C1 segment of cervical spinal cord (tissue), 14 donors: ENCODE measurements at places on chromosomes 13 and 19.

GRCh38 chr13:39318161-39318560, 279.9 kb downstream of the NHLRC3 start:
- no peak for DNase-seq

- DNase-seq: no peak
These were observed 9.0 kb downstream of the RASA3 start for GRCh38 chr13:114123448-114123847.

DNA sequence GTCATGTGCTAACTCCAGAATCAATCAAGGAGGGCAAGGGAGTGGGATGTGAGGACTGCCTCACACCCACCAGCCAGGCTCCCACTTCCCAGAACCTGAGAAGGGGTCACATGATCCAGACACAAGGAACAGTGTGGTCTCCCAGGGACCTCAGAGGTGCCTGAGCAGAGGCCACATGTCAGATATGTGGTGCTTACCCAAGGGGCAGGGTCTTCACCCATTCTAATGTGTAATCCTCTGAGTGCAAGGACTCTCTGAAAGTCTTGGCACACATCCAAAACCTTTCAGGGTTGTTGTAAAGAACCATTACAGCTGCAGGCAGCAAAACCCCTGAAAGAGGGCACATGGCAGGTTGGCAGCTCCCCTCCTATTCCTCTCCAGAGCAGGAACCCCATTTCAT, 656.6 kb downstream of the UQCRFS1 start:
- DNase-seq: no peak

GRCh38 chr13:41919741-41920487, 41.0 kb downstream of the VWA8 start:
- no peak for DNase-seq

- no peak for DNase-seq
These were observed 33.0 kb downstream of the LYL1 start for GRCh38 chr19:13069415-13070359.

DNA sequence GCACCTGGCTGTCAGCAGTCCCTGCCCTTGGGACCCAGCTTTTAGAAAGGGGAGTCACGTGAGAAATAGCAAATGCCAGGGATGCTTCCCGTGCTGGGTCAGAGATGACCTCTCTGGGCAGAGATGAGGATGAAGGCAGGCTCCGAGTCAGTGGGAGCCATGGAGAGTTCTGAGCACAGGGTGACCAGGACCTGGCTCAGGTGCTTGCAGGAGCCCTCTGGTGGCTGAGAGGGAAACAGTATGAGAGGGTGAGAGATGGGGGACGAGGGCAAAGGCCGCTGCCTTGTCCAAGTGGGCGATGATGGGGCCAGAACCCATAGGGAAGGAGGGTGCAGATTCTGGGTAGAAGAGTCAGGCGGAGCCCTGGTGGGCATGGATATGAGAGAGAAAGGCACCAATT, 15.8 kb downstream of the TMED1 start:
- no peak for DNase-seq

DNA sequence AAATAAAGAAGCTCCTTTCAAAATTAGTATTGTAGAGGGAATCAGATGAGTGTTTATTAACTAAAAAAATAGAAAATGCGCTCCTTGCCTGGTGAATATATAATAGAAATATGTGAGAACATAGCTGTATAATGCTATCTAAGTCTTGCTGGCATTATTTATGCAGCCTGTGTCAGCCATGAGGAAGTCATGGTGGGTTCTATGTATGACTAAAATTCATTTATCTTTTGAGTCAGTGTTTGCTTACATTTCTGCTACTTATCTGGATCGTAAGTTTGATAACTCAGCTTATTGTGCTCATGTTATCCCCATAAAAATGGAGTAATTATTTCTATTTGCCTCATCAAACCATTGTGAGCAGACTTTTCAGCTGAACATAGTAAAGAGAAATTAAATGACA, 449.3 kb downstream of the OXGR1 start:
- DNase-seq: no peak

DNA sequence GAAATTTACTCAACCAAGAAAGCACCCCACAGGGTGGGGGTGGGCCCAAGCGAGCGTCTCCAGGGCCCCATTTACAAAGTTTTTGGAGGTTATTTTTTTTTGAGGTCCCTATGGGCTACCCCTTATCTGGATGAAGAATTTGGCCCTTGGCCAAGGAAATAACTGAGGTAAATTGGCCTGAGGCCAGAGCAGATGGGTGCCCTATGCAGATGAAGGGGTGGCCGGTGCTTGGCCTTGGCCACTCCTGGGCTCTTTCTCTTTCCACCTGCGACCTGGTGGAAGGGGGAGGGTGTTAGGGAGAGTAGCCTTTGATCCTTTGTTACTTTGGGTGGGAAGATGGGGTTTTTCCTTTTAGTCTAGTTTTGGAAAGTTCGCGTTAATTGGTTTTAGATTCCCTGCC, 15.5 kb downstream of the ZNF701 start:
- no peak for DNase-seq

- no peak for DNase-seq
These were observed 458.6 kb downstream of the DACH1 start for GRCh38 chr13:71408416-71408815.

DNA sequence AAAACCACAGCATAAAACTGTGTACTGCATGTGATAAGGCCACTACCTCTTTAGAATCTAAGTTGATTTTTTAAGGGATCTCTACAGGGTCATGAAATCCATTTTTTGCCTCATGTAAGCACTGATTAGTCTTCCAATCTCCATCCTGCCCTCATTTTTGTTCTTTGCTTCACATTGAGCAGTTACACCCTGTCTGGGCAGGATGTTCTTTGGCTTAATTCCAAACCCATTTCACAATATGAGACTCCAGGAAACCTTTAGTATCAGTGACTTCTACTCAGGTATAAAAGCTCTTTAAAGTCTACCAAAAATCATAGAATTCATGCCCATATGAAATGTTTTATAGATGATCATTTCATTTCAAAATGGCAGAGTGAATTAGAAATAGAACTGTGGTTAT, 592.6 kb downstream of the TBC1D4 start:
- no peak for DNase-seq

- peak; percentile 38 for DNase-seq
These were observed 155.0 kb upstream of the SERP2 start for GRCh38 chr13:44218501-44219240.

- no peak for DNase-seq
These were observed 18.7 kb downstream of the STK24 start for GRCh38 chr13:98557937-98558792.

DNA sequence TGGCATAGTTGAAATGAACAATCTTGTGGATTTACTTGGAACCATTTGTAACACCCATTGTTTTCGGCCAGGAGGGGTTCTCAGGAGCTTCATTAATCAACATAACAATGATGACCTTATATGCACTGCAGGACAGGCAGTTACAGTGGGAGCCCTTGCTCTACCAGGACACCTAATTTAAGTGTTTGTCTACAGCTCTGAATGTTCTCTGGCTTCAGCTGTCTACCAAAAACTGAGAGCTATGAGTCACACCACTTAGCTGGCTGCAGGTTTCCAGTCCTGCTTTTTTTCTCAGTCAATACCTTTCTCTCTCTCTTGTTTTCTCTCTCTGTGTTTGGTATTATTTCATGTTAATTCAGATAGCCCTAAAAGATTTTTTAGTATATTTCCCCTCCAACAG, 105.4 kb upstream of the MBNL2 start:
- no peak for DNase-seq

DNA sequence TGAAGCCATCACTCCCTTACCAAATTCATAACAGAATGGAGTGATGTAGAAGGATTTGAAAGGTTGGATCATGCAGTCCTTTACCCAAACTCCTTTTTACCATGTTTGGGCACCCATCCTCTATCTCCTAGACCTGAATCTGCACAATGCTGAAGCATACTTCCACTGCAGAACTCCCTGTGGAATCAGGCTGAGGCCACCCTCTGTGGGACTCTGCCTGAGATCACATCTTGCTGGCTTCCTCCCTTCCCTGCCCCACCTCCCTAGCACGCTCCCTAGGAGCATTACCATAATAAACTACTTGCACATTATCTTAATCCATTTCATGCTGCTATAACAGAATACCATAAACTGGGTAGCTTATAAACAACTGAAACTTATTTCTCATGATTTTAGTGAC, 68.4 kb upstream of the VSTM2B start:
- DNase-seq: no peak

DNA sequence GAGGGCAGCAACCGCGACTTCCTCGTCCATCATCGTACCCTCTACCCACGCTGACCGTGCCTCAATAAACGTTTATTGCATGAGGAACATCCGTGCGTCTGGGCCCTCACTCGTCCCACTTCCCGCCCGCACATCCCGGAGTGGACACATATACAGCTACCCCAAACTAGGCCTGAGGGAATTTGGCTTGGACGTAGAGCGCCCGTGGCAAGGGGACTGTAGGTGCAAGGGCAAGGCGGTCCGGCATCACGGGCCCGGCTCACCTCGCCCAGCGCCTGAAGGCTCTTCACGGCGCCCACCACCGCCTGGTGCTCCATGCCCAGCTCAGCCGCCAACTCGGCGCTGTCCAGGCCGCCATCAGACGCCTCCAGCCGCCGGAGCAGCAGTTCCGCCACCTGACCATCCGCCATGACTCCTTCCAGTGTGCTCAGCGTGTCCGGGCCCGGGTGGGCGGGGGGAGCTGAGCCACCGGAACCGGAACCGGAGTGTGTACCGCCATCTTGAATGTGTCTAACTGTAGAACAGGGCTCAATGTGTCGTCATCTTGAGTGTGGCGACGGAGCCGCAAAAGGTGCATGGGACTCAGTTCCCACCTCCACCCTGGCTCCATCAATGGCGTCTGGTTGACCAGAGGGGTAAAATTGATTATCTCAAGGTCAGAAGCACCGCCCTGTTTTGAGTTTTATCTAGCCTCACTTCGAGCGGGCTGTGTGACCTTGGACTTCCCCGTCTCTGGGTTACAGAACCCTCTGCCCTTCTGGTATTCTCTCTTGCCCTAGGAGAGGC, at the start of gene FARSA:
Gene FARSA, minus strand, starts transcription at position 425 of the 786 bp plus-strand sequence. Its CDS starts 15 bp downstream, at position 410.
- DNase-seq: peak; percentile 91

DNA sequence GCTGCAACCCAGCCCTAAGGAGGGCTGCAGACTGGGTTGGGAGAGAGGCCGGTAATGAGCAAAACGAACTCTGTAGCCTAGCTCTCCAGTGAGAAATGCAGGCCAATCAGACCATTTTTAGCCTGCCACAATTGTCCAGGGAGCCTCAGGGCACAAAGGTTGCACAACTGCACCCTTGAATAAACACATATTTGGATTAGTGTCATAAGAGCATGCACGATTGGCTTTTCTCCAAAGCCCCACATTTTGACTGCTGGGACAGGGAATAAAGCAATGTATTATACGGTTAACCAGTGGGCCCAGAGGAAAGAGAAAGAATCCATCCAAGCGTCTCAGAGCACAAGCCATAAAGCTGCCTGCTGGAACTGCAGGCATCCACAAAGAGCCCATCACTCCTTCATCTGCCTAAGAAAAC, 729.4 kb upstream of the SGCG start:
- DNase-seq: peak; percentile 4

DNA sequence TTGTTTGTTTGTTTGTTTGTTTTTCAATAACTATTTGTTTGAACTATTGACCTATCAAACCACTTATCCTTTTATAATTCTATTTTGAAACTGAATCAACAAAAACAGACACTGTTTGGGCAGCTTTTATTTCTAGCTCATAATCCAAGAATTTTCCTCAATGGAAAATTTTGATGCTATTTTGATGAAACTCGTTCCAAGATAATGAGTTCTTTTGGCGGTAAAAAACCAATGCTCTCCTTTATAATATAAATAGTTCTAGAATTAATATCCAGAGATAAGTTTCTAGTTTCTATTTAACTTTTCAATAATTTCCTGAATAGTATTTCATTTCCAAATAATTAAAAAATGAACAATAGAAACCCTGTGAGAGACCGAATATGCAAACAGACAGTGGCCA, 146.5 kb upstream of the EDNRB start:
- no peak for DNase-seq

- no peak for DNase-seq
These were observed 47.4 kb downstream of the SIPA1L3 start for GRCh38 chr19:37954421-37954874.

DNA sequence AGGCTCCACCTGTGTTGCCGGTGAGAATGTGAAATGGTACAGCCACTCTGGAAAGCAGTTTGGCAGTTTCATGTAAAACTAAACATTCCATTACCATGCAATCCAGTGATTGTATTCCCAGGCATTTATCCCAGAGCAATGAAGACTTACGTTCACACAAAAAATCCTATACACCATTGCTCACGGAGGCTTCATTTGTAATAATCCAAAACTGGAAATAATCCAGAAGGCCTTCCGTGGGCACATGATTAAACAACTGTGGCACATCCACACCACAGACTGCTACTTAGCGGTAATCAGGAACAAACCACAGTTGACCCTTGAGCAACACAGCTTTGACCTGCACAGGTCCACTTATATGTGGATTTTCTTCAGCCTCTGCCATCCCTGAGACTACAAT, 339.7 kb downstream of the MTUS2 start:
- no peak for DNase-seq

DNA sequence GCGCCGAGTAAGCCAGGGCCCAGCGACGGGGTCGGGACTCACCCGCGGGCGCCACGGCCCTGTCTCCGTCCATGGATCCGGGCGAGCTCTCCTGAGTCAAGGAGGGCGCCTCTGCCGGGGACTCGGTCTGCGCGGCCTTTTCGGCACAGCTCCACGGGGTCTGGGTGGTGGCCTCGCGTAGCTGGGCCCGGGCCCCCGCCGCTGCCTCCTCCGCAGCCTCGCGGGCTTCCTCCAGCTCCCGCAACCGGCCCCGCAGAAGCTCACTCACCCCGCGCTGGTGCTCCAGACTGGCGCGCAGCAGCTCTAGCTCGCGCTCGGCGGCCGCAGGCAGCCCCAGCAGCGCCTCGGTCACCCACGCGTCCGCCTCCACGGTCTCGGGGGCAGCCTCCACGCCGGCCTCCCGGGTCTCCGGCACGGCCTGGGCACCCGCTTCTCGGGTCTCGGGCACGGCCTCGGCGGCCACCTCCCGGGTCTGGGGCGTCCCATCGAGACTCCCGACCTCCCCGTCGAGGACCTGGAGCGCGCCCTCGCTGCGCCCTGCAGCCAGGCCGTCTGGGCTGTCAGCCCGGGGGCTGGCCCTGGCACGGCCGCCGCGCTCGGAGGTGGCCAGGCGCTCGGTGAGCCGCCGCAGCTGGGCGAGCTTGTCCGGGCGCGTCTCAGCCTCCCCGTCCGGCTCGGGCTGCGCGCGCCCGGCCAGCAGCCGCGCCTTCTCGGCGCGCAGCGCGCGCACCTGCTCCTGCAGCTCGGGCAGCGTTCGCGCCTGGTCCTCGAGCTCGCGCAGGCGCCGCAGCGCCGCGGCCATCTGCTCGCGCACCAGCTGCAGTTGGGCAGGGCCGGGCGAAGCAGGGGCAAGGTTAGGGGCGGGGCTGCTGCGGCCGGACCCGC, 8.4 kb downstream of the KANK3 start:
- no peak for DNase-seq

DNA sequence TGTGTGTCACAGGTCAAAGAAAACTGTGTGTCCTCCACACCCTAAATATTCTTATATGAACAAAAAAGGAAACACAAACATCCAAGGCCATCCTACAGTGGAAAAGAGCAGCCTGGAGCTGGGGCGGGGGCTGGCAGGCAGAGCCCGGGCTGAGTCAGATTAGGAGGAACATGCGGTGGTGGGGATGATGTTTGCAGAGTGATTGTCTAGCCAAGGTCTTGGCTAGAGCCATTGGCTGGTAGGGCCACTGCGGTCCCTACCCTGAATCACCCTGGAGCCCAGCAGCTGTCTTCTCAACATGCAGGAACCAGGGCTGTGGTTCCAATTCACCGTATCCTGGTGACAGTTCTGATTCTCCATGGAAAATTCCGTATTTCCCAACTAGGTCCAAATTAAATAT, 439.5 kb downstream of the FGF9 start:
- no peak for DNase-seq

- no peak for DNase-seq
These were observed 18.3 kb downstream of the ARID3A start for GRCh38 chr19:944171-944567.

- no peak for DNase-seq
These were observed 401.9 kb downstream of the KLF12 start for GRCh38 chr13:73732350-73732749.
